Midbrain (tissue), 1 donor: ENCODE measurements at places on chromosomes 6 and 20.

- no peak for DNase-seq
Observed at GRCh38 chr6:1403851-1404712, 14.7 kb downstream of the FOXF2 start.

DNA sequence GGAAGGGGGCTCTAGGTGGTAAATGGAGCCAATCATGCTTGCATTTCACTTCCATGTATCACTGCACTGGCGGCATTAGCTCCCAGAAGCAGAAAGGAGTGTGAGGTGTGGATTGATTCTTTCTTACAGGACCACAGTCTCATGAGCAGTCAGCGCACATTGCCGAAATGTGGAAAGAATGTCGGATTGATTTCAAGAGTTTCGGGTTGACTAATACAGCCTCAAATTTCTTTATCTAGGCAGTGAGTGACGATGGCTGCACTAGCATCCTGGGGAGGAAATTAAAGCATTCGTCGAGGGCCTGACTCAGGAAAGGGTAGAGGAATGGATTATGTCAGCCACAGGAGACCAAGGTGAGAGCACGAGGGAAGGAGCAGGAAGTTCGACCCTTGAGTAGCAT is 222.8 kb upstream of the CDYL start:
- no peak for DNase-seq

- DNase-seq: no peak
Observed at GRCh38 chr6:4732691-4733315, 43.4 kb upstream of the CDYL start.

- no peak for DNase-seq
Observed at GRCh38 chr20:47438464-47439381, 63.0 kb upstream of the NCOA3 start.

- no peak for DNase-seq
Observed at GRCh38 chr6:130138909-130139242, 83.9 kb downstream of the SAMD3 start.

GRCh38 chr6:114170372-114170771 is 172.5 kb downstream of the HS3ST5 start:
- no peak for DNase-seq
